ENCODE measurements at places on chromosomes 13 and 19.

DNA sequence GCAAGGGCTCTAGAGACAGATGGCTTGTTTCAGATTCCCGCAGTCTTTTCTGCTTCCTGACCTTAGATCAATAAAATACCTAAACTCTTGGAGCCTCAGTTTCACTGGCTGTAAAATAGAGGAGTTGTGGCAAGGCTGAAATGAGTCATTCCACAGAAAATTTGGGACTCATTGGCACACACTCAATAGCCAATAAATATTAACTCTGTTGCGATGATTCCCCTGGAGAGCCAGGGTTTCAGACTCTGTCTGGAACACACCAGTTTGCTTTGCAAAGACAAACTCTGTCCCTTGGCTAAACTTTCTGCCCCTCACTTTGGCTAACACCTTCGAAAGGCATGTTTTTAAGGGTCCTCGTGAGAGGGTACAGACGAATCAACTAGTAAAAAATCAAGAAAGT is 18.1 kb upstream of the UBE2L5 start:
- no peak for DNase-seq

- DNase-seq, result no peak
These were observed 8.7 kb upstream of the SERPINE3 start for GRCh38 chr13:51330791-51331190.

DNA sequence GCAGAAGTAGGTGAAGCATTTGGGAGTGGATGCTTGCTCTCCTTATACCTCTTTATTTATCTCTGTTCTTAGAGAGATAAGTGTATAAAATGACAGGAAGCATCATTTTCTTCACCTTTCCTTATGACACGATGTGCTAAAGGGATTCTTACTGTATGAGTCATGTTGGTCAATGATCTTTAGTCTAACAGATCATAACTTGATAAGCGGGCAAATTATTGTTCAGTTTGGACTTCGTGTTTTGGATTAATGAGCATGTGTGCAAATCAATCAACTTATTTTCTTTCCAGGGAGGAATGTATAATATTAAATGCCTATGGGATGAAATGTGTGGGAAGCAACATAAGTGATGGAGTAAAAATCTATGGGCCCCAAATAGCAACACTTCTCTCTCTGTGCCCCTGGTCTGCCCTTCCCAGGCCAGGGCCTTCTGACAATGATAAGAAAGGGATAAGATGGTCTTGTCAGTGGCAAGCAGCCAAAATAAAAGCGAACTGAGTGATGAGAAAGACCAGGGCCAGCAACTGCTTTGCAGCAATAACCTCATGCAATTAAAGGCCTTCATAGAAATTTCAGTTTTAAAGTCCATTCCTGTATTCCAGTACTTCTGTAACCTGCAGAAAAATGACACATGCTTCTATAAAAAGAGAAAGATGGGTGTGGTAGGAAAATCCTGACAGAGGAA is 61.4 kb downstream of the SLC10A2 start:
- DNase-seq, result no peak

DNA sequence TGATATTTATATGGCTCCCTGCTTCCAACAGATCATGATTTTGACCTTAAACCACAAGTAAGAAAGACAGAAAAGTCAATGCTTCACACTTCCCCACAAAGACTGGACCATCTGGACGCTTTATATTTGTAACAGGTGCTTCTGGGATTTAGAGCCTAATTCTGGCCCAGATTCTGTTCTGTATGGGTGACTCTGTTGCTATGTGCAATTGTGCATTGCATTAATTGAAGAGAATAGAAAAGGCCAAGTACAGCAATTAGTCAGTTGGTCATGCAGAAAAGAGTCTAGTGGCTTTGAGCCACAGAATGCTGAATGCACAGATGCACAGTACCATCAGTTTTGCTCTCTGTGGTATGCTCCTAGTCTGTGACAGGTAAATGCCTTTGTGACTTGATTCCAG is 657.4 kb upstream of the ATXN8OS start:
- DNase-seq, result no peak

GRCh38 chr13:94323764-94324758 is 155.4 kb downstream of the DCT start:
- DNase-seq, result no peak
